ENCODE measurements at places on chromosomes 5 and 9. TPM values are rescaled to one million over a fixed set of nuclear protein-coding genes. Genes with fewer than 3 reads are reported as not detected.

The SPINK5 gene
- total RNA-seq, result not detected

The ZNF300 gene
- 3.0 TPM for total RNA-seq

The DAB2 gene
- total RNA-seq, result 49.9 TPM

The KIAA0825 gene
- total RNA-seq, result 1.8 TPM

The TAF11L10 gene
- total RNA-seq, result not detected

The GABRB2 gene
- not detected for total RNA-seq

The SH3TC2 gene
- total RNA-seq, result 16.9 TPM

The POU5F2 gene
- total RNA-seq, result 0.34 TPM

The DHFR gene
- total RNA-seq, result 147 TPM

The OR1J4 gene
- total RNA-seq, result not detected

The OR1Q1 gene
- not detected for total RNA-seq

The CYSRT1 gene
- total RNA-seq, result not detected

The NPDC1 gene
- total RNA-seq, result not detected

GRCh38 chr5:133128066-133128465 lies 76.3 kb downstream of the HSPA4 start:
- H3K27me3 ChIP-seq, result no peaks in the 10 kb centered on the region
- no peak overlapping the region for H3K27ac ChIP-seq
- H3K36me3 ChIP-seq, result no peaks in the 10 kb centered on the region
- H3K4me1 ChIP-seq, result peaks cover 6% of the 10 kb centered on the region
- DNase-seq, result peak; percentile 32

DNA sequence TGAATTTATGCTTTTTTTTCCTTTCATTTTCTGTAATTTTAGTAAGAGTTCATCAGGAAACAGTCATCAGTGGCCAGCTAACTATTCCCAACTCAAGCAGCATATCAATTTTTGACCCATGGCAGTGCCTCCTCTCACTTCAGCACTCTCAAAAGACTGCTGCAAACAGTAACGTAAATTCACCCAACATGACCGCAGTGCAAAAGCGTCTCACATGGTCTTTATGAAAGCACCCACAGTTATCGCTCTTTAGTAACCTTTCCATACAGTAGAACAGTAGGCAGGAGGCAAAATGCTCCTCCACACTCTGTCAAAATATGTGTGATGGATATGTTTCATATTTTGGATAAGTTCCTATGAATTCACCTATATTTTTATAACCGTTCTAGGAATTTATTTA lies 48.6 kb downstream of the PARP8 start:
- H3K4me1 ChIP-seq, result no peaks in the 10 kb centered on the region
- DNase-seq, result no peak
- H3K27ac ChIP-seq, result no peak overlapping the region
- no peaks in the 10 kb centered on the region for H3K36me3 ChIP-seq
- H3K27me3 ChIP-seq, result no peaks in the 10 kb centered on the region

DNA sequence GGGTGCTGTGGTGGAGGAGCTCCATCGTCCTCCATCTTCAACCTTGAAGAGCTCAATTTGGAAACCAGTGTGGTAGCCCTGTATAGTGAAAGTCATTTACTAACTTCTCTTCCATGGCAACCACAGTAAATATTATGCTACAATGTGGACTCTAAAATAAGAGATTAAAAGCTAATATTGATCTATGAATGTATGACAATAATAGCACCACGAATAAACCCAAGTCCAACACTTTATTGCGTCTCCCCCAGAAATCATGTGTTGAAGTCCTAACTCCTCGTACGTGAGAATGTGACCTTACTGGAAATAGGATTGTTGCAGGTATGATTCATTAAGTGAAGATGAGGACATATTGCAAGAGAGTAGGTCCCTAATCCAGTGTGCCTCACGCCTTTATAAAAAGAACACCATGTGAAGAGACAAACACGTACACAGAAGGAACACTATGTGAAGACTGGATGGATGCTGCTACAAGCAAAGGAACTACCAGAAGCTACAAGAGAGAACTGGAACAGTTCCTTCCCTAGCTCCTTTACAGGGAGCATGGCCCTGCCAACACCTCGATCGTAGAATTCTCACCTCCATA lies 276.2 kb downstream of the PDE4D start:
- H3K4me1 ChIP-seq, result no peaks in the 10 kb centered on the region
- no peaks in the 10 kb centered on the region for H3K36me3 ChIP-seq
- no peak overlapping the region for H3K4me3 ChIP-seq

DNA sequence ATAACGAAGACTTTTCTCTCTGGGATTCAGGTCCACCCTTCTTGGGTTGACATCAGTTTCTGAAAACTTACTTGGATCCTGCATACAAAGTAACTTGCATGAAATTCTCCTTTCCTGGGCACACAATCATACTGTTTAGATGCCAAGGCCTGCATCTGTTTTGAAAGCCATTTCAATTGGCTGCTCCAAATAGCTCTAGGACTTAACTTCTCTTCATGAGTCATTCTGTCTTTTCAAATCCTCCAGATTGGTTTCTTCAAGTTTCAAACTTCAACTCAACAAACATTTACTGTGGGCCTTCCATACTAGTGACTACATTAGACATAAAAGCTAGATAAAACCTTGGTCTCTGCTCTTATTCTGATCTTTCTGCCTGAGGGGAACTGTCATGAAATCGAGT lies 54.8 kb upstream of the HMHB1 start:
- H3K36me3 ChIP-seq, result no peaks in the 10 kb centered on the region
- H3K4me3 ChIP-seq, result no peak overlapping the region
- H3K27ac ChIP-seq, result no peak overlapping the region
- H3K4me1 ChIP-seq, result peaks cover 10% of the 10 kb centered on the region
- H3K27me3 ChIP-seq, result no peaks in the 10 kb centered on the region

GRCh38 chr9:114258866-114259797 lies 63.8 kb upstream of the ORM1 start:
- H3K27ac ChIP-seq, result no peak overlapping the region
- DNase-seq, result no peak
- H3K4me1 ChIP-seq, result no peaks in the 10 kb centered on the region
- H3K4me3 ChIP-seq, result no peak overlapping the region
- H3K36me3 ChIP-seq, result no peaks in the 10 kb centered on the region

GRCh38 chr5:107455111-107455544 lies 215.6 kb downstream of the EFNA5 start:
- H3K4me3 ChIP-seq, result no peak overlapping the region
- no peak for DNase-seq
- no peaks in the 10 kb centered on the region for H3K36me3 ChIP-seq
- peaks cover 13% of the 10 kb centered on the region for H3K4me1 ChIP-seq
- no peak overlapping the region for H3K27ac ChIP-seq

- no peaks in the 10 kb centered on the region for H3K36me3 ChIP-seq
- H3K4me1 ChIP-seq, result no peaks in the 10 kb centered on the region
- no peak for DNase-seq
- H3K27ac ChIP-seq, result no peak overlapping the region
- H3K4me3 ChIP-seq, result no peak overlapping the region
Observed at GRCh38 chr5:29550523-29550922, 1643.0 kb upstream of the CDH6 start.

- H3K4me1 ChIP-seq, result peaks cover 5% of the 10 kb centered on the region
- no peaks in the 10 kb centered on the region for H3K36me3 ChIP-seq
- H3K27me3 ChIP-seq, result no peaks in the 10 kb centered on the region
- H3K27ac ChIP-seq, result no peak overlapping the region
Observed at GRCh38 chr5:56490971-56491468, 257.9 kb upstream of the ANKRD55 start.

DNA sequence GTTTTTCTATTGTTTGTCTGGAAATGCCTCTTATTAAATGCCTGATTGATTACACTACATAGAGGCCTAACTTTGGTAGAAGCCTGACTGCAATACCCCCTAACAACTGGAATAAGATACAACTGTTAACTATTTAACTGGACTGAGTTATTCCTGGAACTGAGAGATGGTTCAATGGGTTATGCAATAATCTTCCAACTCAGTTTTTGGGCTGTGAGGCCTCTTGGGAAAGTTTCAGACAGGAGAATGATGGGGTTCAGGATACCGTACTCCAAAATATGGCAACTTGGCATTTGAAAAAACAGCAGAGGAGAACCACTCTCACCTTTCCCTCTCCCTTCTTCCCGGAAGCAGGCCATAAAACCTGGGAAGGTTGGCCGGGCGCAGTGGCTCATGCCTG lies 19.2 kb upstream of the PCDH1 start:
- no peak overlapping the region for H3K27ac ChIP-seq
- no peaks in the 10 kb centered on the region for H3K4me1 ChIP-seq
- DNase-seq, result no peak
- H3K4me3 ChIP-seq, result no peak overlapping the region

DNA sequence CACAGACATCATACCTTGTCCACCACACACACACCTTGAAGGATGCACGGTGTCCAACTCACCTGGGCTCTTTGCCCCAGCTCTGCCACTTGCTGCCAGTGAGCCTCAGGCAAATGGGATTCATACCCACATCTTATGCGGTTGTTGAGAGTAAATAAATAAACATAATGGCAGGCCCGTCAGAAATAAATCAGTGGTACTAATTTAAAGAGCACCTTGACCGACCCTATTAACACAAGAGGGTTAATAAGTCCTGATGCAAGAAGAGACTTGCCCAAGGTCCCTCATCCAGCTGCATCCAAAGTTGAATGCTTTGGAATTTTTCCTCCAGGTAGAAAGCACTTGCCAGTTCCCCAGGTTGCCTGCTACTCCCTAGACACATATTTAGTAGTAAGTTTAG lies 11.6 kb upstream of the AKNA start:
- H3K4me1 ChIP-seq, result peaks cover 7% of the 10 kb centered on the region
- no peaks in the 10 kb centered on the region for H3K36me3 ChIP-seq
- DNase-seq, result no peak
- no peak overlapping the region for H3K4me3 ChIP-seq

DNA sequence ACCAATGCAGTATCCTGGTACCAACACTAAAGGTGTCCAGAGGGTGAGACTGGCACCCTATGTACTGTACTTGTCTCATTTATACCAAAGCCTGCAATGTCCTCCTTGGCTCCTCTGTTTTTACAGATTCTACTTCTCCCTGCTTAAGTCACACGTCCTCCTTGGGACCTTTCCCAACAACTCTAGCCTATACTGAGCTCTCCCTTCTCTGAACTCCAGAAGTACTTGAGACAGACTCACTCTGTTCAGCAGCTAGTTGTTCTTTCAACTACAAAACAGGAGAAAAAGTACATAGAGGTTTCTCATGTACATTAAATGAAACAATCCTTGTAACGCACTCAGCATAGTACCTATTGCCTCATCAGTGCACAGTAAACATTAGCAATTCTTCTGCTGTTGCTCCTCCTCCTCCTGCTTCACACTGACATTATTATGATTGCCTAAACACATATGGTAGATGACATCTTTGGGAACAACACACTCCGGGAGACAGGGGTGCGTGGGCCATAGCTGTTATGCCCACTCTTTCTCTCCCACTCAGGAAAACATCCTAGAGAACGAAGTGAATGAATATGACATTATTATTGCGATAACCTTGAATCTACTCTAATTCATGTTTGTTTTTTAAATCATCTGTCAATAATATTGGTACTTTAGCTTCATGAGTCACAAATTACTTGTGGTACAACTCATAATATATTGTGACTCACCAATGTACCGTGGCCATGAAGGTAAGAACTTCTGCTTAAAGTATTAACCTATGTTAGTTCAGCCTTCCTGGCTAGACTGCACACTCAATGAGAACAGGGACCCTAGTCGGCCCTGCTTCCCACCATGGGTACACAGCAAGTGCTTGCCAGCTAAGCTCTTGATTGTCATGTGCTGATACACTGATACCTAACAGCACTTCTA lies 180.3 kb upstream of the ADRA1B start:
- H3K4me3 ChIP-seq, result no peak overlapping the region
- no peak overlapping the region for H3K27ac ChIP-seq
- no peaks in the 10 kb centered on the region for H3K27me3 ChIP-seq
- H3K4me1 ChIP-seq, result no peaks in the 10 kb centered on the region
- H3K36me3 ChIP-seq, result no peaks in the 10 kb centered on the region

DNA sequence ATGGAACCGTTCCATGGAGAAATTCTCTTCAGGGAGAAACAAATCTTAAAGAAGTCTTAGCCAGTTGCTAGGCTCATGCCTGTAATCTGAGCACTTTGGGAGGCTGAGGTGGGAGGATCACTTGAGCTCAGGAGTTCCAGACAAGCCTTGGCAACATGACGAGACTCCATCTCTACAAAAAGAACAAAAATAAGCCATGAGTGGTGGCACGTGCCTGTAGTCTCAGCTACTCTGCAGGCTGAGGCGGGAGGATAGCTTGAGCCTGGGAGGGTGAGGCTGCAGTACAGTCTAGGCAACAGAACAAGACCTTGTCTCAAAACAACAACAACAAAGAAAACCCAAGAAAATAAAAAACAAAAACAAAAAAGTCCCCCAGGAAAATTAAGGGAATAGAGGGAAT lies 8.2 kb downstream of the HSPB3 start:
- peaks cover 8% of the 10 kb centered on the region for H3K4me1 ChIP-seq
- no peaks in the 10 kb centered on the region for H3K27me3 ChIP-seq
- no peak overlapping the region for H3K27ac ChIP-seq
- no peak overlapping the region for H3K4me3 ChIP-seq
- no peaks in the 10 kb centered on the region for H3K36me3 ChIP-seq

DNA sequence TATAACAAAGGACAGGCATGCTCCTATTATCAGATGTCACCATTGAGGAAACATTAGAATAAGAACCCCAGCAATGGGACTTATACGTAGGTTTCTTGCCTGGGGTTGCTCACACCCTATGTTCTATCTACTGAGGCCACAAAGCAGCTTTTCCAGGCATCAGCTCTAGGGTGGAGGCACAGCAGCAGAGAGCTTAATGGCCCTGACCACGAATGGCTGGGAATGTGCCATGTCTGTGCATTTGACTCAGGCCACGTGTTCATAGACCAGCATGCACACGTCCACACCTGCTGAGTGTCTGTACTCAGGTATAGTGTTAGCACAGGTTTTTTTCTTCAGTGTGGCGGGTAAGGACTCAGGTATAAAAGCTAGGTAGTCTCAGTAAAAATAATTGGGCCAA lies 129.4 kb downstream of the AOPEP start:
- H3K4me3 ChIP-seq, result no peak overlapping the region
- DNase-seq, result no peak
- peaks cover 9% of the 10 kb centered on the region for H3K4me1 ChIP-seq
- H3K36me3 ChIP-seq, result no peaks in the 10 kb centered on the region

DNA sequence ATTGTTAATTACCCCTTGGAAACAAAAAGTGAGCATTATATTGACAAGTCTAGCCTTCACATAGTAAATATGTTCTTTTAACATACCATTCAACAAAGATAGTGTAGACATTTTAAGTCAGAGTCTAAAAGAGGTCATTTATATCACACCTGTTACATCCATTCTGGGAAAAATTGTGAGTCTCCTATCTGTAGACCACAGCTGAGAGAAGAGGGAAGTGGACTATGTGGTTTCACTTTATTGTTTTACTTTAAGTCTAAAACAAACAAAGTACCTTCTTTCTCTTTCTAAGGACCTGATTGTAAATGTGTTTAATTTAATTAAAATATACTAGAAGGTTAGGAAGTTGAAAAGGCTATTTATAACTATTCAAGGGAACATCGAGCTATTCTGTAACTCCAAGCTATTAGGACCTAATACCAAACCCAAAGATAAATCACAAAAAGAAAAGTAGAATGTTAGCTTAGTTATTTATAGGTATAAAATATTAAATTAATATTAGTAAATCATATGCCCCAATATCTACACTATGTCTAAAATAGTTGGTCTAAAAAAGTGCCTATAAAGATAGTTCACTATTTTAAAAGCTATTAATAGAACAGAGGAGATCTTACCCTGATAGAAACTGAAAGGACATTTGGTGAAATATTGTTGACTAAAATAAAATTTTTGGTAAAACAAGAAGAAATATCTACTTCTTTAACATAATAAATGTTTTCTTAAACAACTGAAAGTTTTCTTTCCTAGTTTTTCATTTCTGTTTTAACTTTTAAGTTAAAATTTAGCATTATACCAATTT lies 134.9 kb downstream of the TMEM167A start:
- peaks cover 6% of the 10 kb centered on the region for H3K4me1 ChIP-seq
- no peak for DNase-seq
- no peaks in the 10 kb centered on the region for H3K36me3 ChIP-seq

GRCh38 chr9:111467778-111468367 lies 16.3 kb downstream of the ECPAS start:
- no peak overlapping the region for H3K27ac ChIP-seq
- no peaks in the 10 kb centered on the region for H3K4me1 ChIP-seq
- no peaks in the 10 kb centered on the region for H3K36me3 ChIP-seq
- no peaks in the 10 kb centered on the region for H3K27me3 ChIP-seq

Measured in SJSA1 (cell line).